ENCODE measurements at places on chromosomes 6 and 20.

DNA sequence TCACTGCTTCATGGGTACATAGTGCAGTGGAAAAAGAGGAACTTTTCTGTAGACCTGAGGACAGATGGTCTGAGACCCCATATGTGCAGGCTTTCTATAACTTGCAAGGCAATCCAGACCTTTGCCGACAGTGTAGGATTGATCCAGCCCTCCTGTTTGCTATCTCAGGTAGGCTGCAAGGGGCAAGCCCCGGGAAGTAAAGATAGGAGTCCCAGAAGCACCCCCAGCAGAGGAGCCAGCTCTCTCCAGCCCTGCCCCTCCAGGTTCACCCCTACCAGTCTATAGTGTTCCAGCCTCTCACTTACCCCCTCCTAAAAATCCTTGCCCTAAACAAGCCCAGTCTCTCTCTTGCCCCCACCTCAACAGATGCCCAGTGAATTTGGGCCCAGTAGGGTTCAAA lies 96.2 kb downstream of the FAXC start:
- DNase-seq, result no peak

DNA sequence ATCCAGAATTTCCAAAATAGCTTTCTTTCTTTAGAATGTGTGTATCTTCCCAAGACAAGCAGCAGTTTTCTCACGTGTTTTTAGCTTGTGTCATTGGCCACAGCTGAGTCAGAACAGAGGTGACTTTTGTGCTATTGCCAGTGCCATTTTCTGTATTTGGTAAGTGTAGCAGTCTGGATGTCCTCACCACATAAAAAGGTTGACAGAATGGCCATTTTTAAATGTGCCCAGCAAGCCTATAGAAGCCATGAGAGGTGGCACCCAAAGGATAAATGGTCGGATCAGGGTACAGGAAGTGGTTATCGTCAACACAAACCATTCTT lies 269.5 kb upstream of the HSF2 start:
- peak; percentile 1 for DNase-seq

GRCh38 chr20:32359633-32360332 lies 1.7 kb downstream of the ASXL1 start:
- DNase-seq, result no peak

DNA sequence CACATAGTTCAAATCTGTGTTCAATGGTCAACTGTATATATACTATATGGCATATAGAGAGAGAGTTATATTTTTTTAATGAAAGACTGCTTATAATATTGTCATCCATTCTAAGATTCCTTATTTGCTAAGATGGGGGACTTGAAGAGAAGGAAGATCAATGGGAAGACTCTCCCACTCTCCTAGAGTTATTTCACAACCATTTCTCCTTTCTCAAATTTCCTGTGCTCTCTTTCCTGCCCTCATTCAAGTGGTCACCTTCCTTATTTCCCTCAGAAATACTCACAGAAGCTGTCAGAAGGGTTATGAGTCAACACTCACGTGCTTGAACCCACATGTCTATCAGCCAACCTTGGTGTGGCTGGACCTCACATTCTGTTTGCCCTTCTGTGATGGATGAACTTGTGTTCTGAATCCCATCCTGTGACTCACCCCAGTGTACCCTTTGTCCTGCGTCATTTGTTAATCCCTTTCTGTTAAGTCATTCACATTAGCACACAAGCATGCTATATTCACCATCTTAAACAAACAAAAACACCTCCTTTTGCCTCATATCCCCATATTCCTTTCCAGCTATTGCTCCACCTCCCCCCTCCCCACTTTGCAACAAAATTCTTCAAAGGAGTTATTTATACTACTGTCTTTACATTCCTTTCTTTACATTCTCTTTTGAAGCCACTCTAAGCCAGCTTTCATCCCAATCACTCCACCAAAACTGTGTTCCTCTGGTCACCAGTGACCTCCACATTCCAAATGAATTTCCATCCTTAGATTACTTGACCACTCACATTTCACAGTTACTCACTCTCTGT lies 279.3 kb upstream of the TCF21 start:
- peak; percentile 96 for DNase-seq

- DNase-seq, result no peak
Measured at GRCh38 chr20:36208257-36208656, 28.0 kb upstream of the AAR2 start.

- DNase-seq, result no peak
Measured at GRCh38 chr6:47536816-47537401, 59.3 kb downstream of the CD2AP start.

- DNase-seq, result no peak
Measured at GRCh38 chr6:149719531-149719930, 1.6 kb upstream of the LATS1 start.

DNA sequence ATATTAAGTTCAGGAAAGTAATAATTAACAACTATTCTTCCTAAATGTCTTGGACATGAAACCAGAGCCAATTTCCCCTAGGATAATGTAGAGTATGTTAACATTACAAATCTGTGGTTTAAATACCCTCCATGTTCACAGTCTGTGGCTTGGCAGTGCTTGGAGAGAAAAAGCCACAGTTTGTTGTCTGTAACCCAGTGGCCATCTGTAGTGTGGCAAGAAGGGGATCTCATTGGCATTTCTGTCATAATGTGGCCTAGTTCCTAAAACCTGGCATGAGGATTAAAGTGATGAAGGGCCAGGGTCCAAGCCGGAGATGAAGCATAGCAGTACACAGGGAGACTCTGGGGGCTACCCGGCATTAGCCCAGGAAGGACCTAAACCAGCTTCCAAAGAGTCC lies 31.2 kb downstream of the SYNE1 start:
- no peak for DNase-seq

- DNase-seq, result no peak
Measured at GRCh38 chr20:42378826-42379225, 760.6 kb upstream of the CHD6 start.

DNA sequence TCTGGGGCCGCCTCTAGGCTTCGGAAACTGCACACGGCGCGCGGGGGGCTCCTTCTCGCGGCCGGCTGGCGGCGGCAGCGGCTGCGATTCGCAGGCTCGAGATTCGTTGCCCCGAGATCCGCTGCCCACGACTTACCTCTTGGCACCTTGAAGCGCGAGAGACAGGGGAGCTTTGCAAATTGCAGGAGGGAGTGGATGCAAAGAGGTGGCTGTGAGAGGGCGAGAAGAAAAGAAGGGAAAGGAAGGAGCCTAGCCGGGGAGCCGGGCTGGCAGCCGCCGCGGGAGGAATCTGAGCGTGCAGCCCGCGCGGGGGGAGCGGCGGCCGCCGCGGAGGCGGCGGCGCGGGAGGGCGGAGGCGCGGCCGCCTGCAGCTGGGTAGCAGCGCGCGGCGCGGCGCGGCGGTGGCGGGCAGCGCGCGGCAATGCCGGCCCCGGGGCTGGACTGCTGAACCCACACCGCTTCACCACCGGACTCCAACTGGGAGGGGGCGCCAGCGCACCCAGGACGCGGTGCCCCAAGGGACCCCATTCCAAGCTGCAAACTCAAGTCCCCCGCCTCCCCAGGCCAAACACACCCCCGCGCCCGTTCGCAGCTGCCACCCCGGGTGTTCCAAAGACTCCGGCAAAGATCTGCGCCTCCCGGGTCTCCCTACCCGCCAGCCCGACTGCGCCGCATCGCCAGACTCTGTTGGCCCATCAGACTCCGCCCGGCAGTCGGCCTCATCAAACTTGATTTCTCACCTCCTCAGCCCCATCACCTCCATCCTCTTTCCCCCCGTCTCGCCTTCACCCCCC lies 44.2 kb upstream of the SUPT3H start:
- no peak for DNase-seq

- no peak for DNase-seq
Measured at GRCh38 chr6:161128230-161128629, 136.7 kb downstream of the MAP3K4 start.

DNA sequence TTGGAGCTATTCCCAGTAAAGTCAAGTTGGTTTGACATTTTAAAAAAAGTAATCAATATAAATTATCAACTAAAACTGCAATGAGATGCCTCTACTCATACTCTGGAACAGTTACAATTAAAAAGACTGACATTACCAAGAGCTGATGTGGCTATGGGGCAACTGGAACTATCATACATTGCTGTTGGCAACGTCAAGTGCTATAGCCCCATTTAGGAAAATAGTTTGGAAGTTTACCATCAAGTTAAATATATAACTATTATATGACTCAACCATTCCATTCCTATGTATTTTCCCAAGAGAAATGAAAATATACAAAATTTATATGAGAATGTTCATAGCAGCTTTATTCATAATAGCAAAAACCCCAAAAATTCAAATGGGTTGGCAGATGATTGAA lies 111.4 kb upstream of the HDGFL1 start:
- no peak for DNase-seq

DNA sequence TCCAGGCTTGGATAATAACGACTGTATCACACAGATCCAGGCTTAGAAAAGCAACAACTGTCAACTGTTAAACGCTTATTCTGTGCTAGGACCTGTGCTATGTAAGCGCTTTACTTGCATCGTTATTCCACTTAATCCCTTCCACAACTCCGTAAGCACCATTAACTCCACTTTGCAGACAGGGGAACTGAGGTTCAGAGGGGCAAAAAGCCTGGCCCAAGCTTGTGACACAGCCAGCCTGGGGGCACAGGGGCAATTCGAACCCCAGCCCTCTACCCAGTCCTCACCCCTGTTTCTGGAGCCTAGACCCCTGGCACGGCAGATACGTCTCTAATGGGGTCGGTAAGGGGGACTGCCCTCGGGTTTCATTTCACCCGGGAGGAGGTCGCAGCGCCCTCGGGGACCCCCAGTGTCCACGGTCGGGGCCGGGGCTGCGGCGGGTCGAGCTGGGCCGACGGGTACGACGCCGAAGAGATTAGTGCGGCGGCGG lies 411 bp downstream of the DSN1 start:
- DNase-seq, result no peak

DNA sequence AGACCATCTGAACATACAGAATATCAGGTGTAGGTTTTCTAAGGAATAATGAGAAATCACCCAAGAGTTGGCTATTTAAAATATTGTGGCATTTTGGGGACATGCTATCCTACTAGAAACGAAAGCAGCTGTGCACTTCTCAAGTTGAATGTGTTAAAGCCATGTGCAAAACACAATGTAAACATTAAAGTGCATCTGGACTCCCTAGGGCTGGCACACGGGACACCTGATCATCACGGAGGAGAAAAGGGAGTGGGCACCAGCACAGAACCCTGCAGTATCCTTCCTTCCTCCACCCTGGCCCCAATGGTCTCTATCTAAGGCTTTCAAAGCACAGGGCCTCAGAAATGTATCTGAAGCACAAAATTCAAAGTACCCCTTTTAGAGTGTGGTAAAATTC lies 94.3 kb downstream of the INSM1 start:
- DNase-seq, result no peak

DNA sequence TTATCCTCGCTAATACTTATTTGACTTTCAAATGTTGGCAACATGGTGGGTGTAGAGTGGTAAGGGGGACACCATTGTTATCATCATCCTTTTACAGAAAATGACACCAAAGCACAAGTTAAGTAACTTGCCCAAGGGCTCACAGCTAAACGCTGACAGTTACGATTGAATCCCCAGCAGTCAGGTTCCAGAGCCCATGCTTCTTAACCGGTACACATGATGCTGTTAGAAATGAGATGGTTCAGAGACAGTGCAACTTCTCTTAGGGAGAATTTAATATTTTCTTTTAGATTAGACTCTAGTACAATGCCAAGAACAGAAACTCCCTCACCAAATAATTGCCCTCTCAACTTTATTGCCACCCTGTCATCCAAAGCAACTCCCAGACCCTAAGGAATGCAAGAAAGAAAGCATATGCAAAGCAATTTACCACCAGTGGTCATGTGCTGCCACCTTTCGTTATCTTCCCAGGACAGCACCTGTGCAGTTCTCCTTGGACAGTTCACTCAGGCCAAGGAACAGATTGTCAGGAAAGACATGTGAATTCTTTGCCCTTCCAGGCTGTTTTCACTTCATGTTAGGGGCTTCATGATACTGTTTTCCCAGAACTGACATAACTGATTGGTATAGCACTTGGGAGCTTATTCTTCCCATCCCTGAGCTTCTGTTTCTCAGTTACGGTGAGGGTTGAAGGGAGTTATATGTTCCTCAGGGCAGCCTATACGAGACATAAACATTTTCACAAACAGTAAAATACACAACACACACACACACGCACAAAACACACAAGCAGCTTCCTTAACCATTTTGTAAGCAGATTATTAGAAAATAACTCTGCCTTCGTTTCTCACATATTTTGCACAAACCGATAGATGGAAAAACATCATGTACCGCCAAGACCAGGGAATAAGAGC lies 5.1 kb downstream of the HLA-DMA start:
- no peak for DNase-seq

DNA sequence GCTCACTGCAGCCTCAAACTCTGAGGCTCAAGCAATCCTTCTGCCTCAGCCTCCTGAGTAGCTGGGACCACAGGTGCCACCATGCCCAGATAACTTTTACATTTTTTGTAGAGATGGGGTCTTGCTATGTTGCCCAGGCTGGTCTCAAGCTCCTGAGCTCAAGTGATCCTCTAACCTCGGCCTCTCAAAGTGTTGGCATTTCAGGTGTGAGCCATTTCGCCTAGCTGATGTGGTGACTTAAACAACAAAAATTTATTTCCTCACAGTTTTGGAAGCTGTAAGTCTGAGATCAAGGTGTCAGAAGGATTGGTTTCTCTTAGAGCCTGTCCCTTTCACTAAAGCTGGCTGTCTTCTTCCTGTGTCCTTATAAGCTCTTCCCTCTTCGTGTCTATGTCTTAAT lies 15.0 kb upstream of the JARID2 start:
- DNase-seq, result no peak

- DNase-seq, result no peak
Measured at GRCh38 chr20:36036688-36037087, 68.3 kb downstream of the CNBD2 start.

DNA sequence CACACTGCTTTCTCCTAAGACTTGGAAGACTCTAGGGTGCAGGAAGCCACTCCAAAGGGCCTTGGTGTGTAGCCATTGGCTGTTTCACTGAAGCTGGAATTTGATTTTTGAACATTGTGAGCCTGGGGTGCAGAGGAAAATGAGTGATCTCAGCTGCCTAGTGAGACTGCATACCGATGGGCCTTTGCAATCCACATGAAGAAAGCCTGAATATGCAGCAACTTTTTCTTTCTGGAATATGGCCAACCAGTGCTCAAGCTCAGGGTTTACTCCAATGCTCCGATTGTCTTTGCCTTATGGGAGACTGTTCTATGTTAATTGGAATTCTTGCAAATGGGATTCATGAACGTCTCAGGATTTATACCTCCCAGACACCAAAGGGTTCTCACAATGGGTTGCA lies 242.6 kb downstream of the DOK5 start:
- no peak for DNase-seq

Measured in GM04503 (cell line).